ENCODE measurements at places on chromosomes 3 and 15.
A peak's percentile ranks its signal among the peaks of the same experiment; 100 is the strongest.

DNA sequence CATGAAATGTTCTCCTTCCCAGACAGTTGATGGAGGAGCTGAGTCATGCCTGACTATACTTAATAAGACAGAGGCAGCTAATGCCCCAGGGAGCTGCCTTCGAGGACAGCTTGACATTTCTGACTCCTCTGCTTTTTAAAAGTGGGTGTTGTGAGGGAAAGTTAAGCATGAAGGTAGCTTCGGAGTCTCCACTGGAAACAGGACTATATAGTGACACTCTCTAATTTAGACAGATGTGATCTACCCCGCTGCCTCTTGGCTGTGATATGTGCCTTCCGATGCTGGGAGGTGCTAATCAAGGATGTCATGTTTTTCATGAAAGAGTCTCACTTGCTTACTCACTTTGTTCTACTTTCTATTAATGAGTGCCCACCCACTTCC lies 72.7 kb downstream of the IL1RAP start:
- peak overlapping the region; percentile 9 for H3K4me3 ChIP-seq
- H3K27ac ChIP-seq = peak overlapping the region; percentile 85
- peak; percentile 29 for DNase-seq
- peaks cover 19% of the 10 kb centered on the region for H3K36me3 ChIP-seq
- H3K27me3 ChIP-seq = no peaks in the 10 kb centered on the region

DNA sequence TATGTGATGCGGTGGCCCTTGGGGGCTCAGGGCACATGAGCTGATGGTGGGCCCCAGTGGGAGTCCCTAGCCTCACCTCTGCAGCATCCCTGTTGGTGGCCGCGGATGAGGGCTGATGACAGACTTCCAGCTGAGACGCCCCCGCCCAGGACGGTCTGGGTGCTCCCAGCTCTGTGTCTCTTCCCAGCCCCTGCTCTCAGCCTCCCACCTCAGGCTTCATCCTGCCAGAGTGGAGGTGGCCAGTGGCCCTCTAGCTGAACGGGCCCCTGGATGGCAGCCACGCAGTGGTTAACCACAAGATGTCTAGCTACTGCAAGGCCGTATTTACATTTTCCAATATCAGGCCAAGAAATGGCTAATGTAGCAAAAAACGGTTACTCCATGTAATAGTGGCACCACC lies 205.3 kb upstream of the LINGO1 start:
- no peak overlapping the region for H3K4me3 ChIP-seq
- DNase-seq = no peak
- H3K4me1 ChIP-seq = no peaks in the 10 kb centered on the region

DNA sequence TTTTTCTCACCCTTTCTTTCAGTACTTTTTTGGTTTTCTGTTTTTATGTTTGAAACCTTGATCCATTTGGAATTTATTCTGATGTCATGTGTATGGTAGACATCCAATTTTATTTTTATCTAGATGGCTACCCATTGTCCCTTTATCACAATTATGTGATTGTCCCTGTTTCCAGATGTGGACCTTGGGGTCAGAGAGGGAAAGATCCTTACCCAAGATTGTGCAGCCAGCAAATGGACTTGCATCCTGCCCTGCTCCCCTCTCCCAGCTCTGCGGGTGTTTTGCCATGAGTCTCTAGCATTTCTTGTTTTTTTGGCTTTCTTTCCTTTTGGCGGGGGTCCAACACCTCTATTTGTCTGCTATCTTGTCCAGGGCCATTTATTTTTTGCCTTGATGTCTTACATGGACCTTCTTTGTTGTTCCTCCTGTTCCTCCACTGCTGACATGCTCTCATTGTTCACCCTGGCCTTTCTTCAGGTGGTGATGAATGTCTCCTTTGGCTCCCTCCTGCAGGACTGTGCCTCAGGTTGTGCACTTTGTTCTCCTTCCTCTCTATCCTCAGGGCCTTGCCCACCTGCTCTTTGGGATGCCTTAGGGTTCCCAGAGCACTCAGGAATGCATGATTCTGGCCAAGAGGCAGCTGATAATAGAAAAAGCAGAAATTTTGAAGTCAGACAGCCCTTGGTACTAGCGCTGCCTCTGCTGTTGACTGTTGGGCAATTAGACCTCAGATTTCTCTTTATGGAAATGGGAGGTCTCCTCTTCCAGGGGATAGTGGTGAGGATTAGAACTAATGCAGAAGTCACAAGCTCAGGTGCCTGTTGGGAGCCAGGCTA lies 84.3 kb downstream of the EEFSEC start:
- H3K4me1 ChIP-seq = peaks cover 11% of the 10 kb centered on the region
- H3K27me3 ChIP-seq = no peaks in the 10 kb centered on the region
- no peak overlapping the region for H3K4me3 ChIP-seq
- H3K36me3 ChIP-seq = no peaks in the 10 kb centered on the region

- H3K4me3 ChIP-seq = peak overlapping the region; percentile 96
- peaks cover 57% of the 10 kb centered on the region for H3K4me1 ChIP-seq
- H3K36me3 ChIP-seq = peaks cover 72% of the 10 kb centered on the region
- DNase-seq = no peak
Measured at GRCh38 chr3:157154563-157155330, 5.2 kb downstream of the CCNL1 start.

DNA sequence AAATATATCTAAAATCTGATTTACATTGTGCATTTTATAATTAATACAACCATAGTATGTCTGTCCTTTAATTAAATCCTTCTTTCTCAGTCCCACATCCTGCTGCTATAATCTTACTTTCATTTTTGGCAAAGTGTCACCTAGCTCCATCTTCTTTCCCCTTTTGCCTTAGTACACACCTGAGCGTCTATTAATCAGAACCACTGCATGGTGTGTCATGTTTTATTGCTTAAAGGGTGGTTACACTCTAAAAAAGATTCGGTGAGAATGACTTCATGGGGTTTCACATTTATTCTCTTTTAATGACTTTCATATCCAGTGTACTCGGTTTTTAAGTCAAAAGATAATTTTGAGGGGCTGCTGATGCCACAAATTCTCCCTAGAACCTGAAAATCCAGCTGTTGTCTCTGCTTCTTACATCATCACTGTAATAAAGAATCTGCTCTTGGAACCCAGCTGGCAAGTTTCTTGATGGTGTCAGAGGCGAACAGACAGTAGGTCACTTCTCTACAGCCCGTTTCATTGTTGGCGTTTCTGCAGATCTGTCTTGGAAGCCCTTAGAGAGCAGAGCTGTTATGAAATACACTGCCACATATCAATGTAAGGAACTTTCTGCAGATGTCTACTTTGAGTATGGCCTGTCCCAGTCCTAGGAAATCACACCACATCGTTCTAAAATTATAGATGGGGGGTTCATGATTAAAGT lies 99.7 kb downstream of the TIGIT start:
- H3K36me3 ChIP-seq = peaks cover 4% of the 10 kb centered on the region
- DNase-seq = no peak
- H3K27ac ChIP-seq = no peak overlapping the region
- peaks cover 24% of the 10 kb centered on the region for H3K4me1 ChIP-seq

Data from activated naive CD8-positive, alpha-beta T cell treated with anti-CD3 and anti-CD28 coated beads for 36 hours (primary cell).